ENCODE measurements at places on chromosomes 1 and 21. TPM values are rescaled to one million over a fixed set of nuclear protein-coding genes. Genes with fewer than 3 reads are reported as not detected.
A peak's percentile ranks its signal among the peaks of the same experiment; 100 is the strongest.

GRCh38 chr1:4638345-4638729 lies 16.1 kb upstream of the AJAP1 start:
- no peak for DNase-seq
- no peak overlapping the region for H3K27ac ChIP-seq
- H3K4me3 ChIP-seq, result no peak overlapping the region
- no peaks in the 10 kb centered on the region for H3K4me1 ChIP-seq

The TMEM61 gene
- total RNA-seq, result not detected

DNA sequence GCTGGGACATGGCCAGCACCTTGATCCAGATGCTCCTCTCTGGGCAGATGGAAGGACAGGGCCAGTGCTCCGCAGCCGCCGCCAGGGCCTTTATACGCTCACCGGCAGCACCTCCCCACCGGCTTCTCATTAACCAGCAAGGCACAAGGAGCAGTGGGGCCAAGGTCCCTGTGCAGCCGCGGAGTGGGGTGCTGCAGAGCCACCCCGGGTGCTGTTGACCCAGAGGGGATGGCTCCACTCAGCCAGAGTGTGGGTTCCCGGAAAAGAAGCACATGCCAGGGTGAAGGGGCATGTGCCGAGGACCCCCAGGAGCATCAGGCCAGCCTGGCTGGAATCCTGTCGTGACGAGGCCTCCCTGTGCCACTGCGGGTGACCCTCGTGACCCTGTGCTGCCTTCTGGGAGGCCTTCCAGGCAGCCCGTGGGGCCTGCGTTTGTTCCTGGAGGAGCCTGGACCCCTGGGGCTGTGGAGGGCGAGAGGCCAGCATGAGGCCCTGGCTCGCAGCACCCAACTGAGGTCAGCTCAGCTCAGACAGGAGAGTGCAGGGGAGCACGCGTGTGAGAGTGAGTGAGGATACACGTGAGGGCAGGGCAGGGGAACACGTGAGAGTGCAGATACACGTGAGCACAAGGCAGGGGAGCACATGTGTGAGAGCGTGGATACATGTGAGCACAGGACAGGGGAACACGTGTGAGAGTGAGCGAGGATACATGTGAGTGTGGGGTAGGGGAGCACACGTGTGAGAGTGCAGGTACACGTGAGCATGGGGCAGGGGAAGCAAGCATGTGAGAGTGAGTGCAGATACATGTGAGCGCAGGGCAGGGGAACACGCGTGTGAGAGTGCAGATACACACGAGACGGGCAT lies at the start of gene FTCD:
TSS of gene FTCD (minus strand) at position 66 of the 864 bp plus-strand sequence. CDS start at position 10, 56 bp downstream.
- no peaks in the 10 kb centered on the region for H3K27me3 ChIP-seq
- H3K4me1 ChIP-seq, result peaks cover 2% of the 10 kb centered on the region
- no peak for DNase-seq
- H3K36me3 ChIP-seq, result no peaks in the 10 kb centered on the region
- H3K27ac ChIP-seq, result no peak within 1 kb of the TSS

DNA sequence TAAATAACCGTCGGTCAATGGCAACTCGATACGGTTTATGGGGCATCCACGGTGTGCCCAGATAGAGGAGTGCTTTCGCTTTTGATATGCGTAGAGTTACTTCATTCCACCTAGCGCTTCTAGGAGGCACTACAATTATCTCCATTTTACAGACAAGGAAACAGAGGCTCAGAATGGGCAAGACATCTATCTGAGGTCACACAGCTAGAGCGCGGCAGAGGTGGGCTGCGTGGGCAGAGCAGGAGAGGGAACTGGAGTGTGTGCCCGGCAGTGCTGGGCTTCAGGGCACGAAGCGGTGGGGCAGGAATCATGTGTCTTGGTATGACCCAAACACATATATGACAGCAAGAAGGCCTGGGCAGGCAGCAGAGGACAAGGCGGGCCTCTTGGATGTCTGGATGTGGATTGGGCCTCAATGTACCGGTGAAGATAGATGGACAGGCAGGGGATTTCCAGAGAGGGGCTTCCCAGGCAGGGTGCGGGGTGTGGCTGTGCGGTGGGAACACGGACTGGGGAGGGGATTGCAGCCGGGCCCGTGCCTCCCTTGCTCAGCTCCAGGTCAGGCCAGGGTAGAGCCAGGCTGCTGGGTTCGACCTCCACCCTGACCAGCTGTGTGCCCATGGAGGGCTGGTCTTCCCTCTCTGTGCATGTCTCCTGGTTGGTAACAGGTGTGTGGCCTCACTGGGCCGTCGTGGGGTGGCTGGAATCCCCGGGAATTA lies 21.2 kb downstream of the TP73 start:
- H3K36me3 ChIP-seq, result no peaks in the 10 kb centered on the region
- H3K4me3 ChIP-seq, result no peak overlapping the region
- H3K27ac ChIP-seq, result no peak overlapping the region
- no peak for DNase-seq
- no peaks in the 10 kb centered on the region for H3K27me3 ChIP-seq
- H3K4me1 ChIP-seq, result no peaks in the 10 kb centered on the region

The HFM1 gene
- 1.8 TPM for total RNA-seq

The EDN2 gene
- total RNA-seq, result not detected

DNA sequence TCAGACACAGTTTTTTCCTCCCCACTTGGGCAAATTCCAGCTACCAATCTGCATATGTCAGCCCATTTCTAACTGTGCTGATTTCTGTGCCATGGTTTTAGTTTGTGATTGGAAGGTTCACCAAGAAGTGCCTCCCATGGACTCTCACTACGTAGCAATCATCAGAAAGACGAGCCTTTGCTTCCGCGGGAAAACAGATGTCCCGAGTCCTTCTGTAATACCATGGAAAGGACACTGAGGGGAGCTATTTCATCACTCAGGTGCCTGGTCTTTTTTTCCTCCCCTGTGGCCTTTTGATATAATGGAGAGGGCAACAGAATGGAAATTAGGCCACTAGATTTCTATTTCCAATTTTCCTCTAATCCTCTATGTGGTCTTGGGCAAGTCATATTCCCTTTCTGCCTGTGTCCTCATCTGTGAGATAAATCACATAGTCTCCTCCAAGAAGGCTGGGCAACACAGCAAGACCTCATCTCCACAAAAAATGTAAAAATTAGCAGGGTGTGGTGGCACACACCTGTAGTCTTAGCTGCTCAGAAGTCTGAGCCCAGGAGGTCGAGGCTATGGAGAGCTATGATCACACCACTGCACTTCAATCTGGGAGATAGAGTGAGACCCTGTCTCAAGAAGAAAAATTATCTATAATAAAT lies 24.8 kb downstream of the LEMD1 start:
- peaks cover 3% of the 10 kb centered on the region for H3K27me3 ChIP-seq
- no peak overlapping the region for H3K4me3 ChIP-seq
- H3K27ac ChIP-seq, result no peak overlapping the region
- peak; percentile 30 for DNase-seq
- no peaks in the 10 kb centered on the region for H3K36me3 ChIP-seq

- DNase-seq, result peak; percentile 88
- peaks cover 10% of the 10 kb centered on the region for H3K4me1 ChIP-seq
- H3K27me3 ChIP-seq, result no peaks in the 10 kb centered on the region
- H3K27ac ChIP-seq, result no peak overlapping the region
- H3K36me3 ChIP-seq, result peaks cover 22% of the 10 kb centered on the region
These were observed 10.0 kb downstream of the ADAMTS1 start for GRCh38 chr21:26835027-26835713.

DNA sequence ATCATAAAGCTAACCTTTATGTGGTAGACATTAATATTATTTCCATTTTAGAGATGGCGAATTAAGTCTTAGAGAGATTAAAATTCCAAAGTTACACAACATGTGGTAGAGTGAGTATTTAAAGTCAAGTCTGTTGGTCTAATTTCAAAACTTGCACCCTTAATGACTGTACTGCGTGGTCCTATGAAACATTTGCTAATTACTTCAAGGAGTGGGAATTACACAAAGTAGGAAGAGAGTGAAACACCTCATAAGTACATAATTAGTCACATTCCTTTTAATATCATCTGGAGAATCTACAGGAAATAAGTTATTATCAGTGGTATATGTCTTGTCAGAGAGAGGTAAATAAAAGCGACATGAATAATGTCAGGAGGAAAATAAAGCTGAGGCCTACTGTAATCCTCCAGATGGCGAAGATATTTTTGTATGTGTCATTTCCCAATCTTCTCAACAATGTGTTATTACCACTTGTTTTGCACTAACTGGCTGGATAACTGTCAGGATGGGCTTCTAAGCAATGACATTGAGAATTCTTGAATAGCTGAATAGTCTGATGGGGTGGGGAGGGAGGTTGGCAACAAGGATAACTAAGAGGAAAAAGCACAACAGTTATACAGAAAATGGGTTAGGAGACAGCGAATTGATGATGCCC lies 95.5 kb downstream of the TNFSF18 start:
- peaks cover 13% of the 10 kb centered on the region for H3K4me1 ChIP-seq
- H3K36me3 ChIP-seq, result no peaks in the 10 kb centered on the region
- H3K27ac ChIP-seq, result peak overlapping the region; percentile 29
- H3K4me3 ChIP-seq, result no peak overlapping the region
- no peaks in the 10 kb centered on the region for H3K27me3 ChIP-seq
- peak; percentile 69 for DNase-seq

GRCh38 chr1:213452501-213452900 lies 401.5 kb downstream of the RPS6KC1 start:
- DNase-seq, result no peak
- H3K27me3 ChIP-seq, result no peaks in the 10 kb centered on the region
- no peak overlapping the region for H3K4me3 ChIP-seq
- H3K4me1 ChIP-seq, result no peaks in the 10 kb centered on the region

DNA sequence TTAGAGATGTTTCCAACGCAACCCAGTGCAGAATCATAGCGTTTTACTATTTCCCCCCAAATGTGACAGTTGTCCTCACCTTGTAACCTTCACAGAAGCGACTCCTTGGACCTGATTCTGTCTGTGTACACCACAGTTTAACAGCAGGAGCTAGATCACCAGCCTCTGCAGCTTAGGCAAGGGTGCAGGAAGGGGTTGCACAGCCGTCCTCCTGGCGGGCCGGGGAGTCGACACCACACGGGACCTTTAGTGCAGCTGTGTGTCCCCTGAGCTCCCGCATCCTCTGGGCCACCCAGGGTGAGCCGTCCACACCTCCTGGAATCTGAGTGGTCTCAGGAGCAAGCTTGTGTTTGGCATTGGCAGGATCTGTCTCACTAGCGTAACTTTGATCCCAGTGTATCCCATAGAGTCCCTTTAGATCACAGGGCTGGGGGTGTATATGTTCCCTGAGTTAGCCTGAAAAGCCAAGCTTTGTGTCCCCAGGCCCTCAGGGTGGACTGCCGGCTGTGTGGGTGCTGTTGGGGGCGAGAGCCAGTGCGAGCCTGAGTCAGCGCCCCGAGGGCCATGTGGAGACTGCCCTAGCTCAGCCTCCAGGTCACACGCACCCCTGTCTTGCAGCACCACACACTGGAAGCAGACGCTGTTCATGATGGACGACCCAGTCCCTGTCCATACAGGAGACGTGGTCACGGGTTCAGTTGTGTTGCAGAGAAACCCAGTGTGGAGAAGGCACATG lies 27.5 kb downstream of the PRMT2 start:
- no peak overlapping the region for H3K27ac ChIP-seq
- H3K27me3 ChIP-seq, result no peaks in the 10 kb centered on the region
- H3K4me3 ChIP-seq, result no peak overlapping the region
- no peaks in the 10 kb centered on the region for H3K4me1 ChIP-seq
- DNase-seq, result no peak

DNA sequence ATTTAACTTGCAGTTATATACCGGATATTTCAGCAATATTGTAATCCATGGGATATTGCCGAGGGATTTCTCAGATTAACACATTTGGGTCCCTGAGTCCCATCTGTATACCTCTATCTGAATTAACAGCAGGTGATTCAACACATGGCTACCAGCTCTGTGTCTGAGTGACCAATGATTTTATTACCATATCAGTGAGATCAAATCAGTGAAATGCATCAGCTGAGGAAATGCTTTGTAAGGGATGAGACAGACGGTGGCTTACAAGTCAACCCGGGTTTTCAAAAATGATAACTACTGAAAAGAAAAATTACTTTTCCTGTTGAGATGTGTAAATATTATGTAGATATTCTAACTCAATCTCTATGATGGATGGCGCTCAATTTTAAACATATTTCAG lies 504.1 kb upstream of the PKN2 start:
- H3K4me3 ChIP-seq, result no peak overlapping the region
- H3K4me1 ChIP-seq, result no peaks in the 10 kb centered on the region
- no peaks in the 10 kb centered on the region for H3K36me3 ChIP-seq
- no peaks in the 10 kb centered on the region for H3K27me3 ChIP-seq
- no peak overlapping the region for H3K27ac ChIP-seq

DNA sequence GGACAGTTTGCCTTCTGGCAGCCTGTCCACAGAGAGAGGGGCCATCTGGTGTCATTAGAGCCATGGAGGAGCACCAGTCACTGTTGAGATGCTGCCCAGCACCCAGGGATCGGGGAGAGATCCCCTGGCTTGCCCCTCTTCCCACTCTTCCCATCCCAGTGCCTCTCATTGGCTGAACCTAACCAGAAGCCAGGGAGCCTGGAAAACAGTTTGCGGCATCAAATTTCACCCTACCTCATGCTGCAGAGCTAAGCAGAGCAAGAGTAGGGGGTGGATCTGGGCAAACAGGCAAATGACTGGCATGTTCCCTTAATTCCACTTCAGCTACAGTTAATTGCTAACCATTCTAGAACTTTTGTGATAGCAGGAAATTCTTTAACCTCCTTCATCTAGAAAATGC lies 19.1 kb downstream of the TRAF5 start:
- no peak overlapping the region for H3K4me3 ChIP-seq
- DNase-seq, result peak; percentile 49
- no peaks in the 10 kb centered on the region for H3K27me3 ChIP-seq
- no peaks in the 10 kb centered on the region for H3K4me1 ChIP-seq

DNA sequence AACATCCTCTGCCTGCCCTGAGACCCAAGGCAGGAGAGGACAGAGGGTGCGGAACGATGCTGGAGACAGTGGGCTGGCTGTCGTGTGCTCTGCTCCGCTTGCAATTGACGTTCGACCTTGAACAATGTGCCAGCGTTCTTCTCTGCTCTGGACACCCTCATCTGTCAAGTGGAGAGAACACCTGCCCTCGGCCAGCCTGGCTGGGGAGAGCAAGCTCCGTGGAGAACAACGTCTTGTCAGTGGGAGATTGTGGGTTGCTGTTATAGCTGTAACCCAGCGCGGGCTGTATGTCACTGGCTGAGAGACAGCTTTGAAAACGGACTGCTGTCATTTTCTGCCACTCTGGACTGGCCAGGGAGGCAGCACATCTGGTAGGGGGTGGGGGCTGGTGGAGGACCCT lies 14.7 kb downstream of the KIAA1614 start:
- H3K4me3 ChIP-seq, result no peak overlapping the region
- no peak for DNase-seq
- no peaks in the 10 kb centered on the region for H3K36me3 ChIP-seq
- no peak overlapping the region for H3K27ac ChIP-seq

- H3K27me3 ChIP-seq, result no peaks in the 10 kb centered on the region
- H3K36me3 ChIP-seq, result no peaks in the 10 kb centered on the region
These were observed 61.7 kb upstream of the ANGPTL1 start for GRCh38 chr1:178932552-178932906.

- peak overlapping the region; percentile 68 for H3K27ac ChIP-seq
- H3K36me3 ChIP-seq, result no peaks in the 10 kb centered on the region
- peaks cover 11% of the 10 kb centered on the region for H3K4me1 ChIP-seq
These were observed 1.2 kb downstream of the CD160 start for GRCh38 chr1:145720556-145720877.

All from fibroblast of lung (primary cell).